GM23338 (cell line): ENCODE measurements at places on chromosomes 16 and 17.

DNA sequence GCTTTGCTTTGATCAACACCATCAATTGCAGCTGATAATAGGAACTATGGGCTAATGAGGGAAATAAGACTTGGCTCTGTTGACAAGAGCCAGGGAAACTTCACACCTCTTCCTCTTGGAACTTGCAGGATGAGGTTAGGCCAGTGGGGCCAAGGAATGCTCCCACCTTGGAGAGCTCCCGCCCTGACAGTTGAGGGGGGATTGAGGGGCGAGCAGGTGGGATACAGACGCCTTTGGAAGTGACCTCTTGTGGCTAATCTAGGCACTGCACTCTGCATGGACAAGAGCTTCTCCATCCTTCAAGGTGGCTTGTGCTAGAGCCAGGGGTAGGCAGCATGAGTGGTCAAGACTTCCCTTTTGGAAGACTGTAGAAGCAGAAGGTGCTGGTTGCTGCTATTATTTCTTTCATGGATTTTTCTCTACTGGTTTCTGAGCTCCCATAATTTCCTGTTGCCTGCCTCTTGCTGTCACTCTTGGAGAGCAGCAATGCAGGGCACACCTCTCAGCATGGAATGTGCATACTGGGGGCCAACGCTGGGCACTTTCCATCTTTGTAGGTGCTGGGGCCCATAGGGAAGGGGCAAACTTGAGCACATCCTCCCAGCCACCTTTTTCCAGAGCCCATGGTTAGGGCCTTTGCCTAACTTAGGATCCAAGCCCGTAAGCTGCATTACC, 2.3 kb upstream of the PHF12 start:
- no peaks in the 10 kb centered on the region for H3K27me3 ChIP-seq
- H3K4me3 ChIP-seq: no peak overlapping the region
- H3K36me3 ChIP-seq: no peaks in the 10 kb centered on the region
- H3K27ac ChIP-seq: no peak overlapping the region
- H3K4me1 ChIP-seq: peaks cover 7% of the 10 kb centered on the region; the same call in 1 of the 2 replicates

DNA sequence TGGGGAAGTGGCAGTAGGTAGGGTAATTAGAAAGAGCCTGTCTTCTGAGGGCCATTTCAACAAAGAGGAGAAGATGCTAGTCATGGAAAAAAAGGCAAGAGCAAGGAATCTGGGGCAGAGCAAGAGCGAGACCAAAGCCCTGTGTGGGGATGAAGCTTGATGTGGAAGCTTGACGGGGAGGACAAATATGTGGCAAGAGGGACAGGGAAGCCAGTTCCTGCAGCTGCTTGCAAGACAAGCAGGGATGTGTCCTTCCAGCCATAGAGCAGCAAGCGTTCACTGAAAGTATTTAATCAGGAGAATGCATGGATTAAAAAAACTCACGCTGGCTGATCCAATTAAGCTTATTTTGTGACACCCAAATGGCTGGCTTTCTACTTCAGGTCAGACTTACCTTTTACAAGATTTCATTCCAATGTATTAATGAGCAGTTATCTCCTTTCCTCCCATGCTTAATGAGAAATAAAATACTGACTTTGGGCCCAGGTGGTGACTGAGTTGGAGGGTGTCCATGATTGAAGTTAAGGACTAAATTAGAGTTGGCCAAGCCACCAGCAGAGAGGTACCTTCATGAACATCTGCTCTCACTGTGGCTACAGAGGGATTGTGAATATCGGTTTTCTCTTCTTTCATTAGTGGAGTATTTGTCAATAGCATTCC, 76.8 kb downstream of the ABCA8 start:
- no peaks in the 10 kb centered on the region for H3K36me3 ChIP-seq
- H3K27ac ChIP-seq: no peak overlapping the region
- no peaks in the 10 kb centered on the region for H3K27me3 ChIP-seq

DNA sequence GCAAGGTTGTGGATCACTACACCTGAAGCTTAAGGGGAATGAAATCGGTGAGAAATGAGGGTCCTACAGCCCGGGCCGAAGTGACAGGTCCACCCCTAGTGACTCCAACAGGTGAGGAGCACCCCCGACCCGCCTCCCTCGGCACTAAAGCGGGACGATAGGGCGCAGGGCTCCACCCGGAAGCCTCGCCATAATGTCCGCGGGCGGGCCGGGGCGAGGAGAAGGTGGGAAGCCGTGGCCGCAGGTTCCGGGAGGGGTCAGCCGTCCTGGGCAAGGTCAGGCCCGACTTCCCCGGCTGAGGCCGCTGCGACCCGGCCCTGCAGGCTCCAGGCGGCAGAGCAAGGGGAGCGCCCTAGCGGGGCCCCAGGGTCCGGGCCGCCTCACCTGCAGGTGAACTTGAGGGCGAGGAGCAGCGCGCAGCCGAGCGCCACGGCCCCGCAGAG, 543 bp downstream of the TXNDC11 start:
- peak overlapping the region; percentile 87 for H3K4me3 ChIP-seq
- peak overlapping the region; percentile 72 for H3K27ac ChIP-seq
- DNase-seq: no peak
- H3K4me1 ChIP-seq: peaks cover 9% of the 10 kb centered on the region; the same call in 1 of the 2 replicates
- H3K36me3 ChIP-seq: no peaks in the 10 kb centered on the region
- no peaks in the 10 kb centered on the region for H3K27me3 ChIP-seq

GRCh38 chr17:4728124-4728523, 3.1 kb upstream of the MED11 start:
- no peak for DNase-seq
- H3K4me1 ChIP-seq: no peaks in the 10 kb centered on the region
- H3K27me3 ChIP-seq: no peaks in the 10 kb centered on the region
- no peaks in the 10 kb centered on the region for H3K36me3 ChIP-seq
- no peak overlapping the region for H3K4me3 ChIP-seq

DNA sequence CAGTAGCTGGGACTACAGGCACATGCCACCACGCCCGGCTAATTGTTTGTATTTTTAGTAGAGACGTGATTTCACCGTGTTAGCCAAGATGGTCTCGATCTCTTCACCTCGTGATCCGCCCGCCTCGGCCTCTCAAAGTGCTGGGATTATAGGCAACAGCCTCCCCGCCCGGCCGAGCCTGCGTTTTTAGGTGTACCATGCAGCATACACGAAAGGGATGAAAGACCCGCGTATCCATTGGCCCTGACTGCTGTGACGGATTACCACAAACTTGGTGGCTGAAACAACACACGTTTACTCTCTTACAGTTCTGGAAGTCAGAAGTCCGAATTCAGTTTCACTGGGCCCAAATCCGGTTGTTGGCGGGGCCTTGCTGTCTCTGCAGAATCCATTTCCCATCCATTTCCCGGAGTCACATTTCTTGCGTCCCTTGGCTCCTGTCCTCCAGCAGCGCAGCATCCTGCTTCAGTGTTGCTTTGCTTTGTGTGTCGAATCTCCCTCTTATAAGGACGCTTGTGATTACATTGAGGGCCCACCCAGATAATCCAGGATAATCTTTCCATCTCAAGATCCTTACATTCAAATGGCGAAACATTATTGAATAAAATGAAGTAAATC, 8.3 kb upstream of the GUCY2D start:
- H3K4me3 ChIP-seq: no peak overlapping the region
- H3K27me3 ChIP-seq: peaks cover 19% of the 10 kb centered on the region
- no peaks in the 10 kb centered on the region for H3K36me3 ChIP-seq
- no peak for DNase-seq
- H3K4me1 ChIP-seq: no peaks in the 10 kb centered on the region
- no peak overlapping the region for H3K27ac ChIP-seq

DNA sequence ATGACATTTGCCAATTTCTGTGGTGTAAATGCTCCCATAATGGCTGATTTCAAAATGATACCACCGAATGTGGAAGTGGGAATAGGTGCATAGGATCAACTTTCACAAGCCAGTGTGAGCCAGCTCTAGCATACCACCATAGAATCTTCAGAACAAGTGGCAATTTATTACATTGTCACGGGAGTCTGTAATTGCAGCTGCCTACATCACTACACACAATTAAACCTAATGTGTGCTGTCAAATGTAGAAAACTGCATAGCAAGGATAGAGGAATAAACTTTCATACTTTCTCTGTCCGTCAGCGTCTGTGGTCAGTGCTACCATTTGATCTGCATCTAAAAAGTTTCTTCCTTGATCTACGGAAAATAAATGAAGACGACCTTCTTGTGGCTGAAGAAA, 417.8 kb upstream of the TOM1L1 start:
- H3K36me3 ChIP-seq: no peaks in the 10 kb centered on the region
- no peak overlapping the region for H3K4me3 ChIP-seq
- H3K27me3 ChIP-seq: no peaks in the 10 kb centered on the region
- DNase-seq: no peak

- peak within 1 kb of the TSS; percentile 98 for H3K4me3 ChIP-seq
- H3K27me3 ChIP-seq: peaks cover 30% of the 10 kb centered on the region
- H3K36me3 ChIP-seq: no peaks in the 10 kb centered on the region
- H3K27ac ChIP-seq: peak within 1 kb of the TSS; percentile 99
Observed at GRCh38 chr16:589658-590187, at the start of gene RAB40C. TSS of gene RAB40C (plus strand) at chr16:590066. CDS start at chr16:590292, 226 bp downstream.
